ENCODE measurements at places on chromosomes 13 and 19. TPM values are rescaled to one million over a fixed set of nuclear protein-coding genes. Genes with fewer than 3 reads are reported as not detected.

GRCh38 chr19:44576843-44577565 is 36.4 kb upstream of the IGSF23 start:
- no peak for DNase-seq

- no peak for DNase-seq
Observed at GRCh38 chr13:52949742-52950141, 78.9 kb upstream of the OLFM4 start.

DNA sequence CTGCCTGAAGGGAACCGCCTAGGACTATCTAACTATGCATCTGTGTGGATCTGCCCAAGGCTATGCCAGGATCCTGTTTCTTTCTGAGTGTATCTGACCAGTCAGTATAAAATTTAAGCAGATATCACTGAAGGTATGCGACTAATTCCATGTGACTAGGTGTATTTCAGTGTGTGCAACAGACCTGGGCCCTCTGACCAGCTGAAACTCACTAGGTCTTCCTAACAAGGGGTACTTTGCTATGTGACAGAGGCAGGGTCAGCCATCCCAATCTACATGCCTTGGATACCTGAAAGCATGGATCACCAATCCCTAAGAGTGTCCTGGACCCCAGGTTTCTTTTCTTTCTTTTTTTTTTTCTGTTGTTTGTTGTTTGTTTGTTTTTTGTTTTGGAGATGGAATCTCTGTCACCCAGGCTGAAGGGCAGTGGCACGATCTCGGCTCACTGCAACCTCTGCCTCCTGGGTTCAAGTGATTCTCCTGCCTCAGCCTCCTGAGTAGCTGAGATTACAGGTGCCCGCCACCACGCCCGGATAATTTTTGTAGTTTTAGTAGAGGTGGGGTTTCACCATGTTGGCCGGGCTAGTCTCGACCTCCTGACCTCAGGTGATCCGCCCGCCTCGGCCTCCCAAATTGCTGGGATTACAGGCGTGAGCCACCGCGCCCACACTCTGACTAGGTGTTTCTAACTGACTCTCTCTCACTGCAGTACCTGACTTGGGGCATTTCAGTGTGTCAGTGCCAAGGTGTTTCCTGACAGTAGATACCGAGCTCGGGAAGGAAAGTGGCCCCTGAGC is 43.5 kb downstream of the FCGBP start:
- no peak for DNase-seq

- DNase-seq: no peak
Observed at GRCh38 chr13:110592665-110593064, 22.7 kb upstream of the NAXD start.

GRCh38 chr19:11423164-11423790 is 4.2 kb upstream of the RGL3 start:
- no peak for DNase-seq

DNA sequence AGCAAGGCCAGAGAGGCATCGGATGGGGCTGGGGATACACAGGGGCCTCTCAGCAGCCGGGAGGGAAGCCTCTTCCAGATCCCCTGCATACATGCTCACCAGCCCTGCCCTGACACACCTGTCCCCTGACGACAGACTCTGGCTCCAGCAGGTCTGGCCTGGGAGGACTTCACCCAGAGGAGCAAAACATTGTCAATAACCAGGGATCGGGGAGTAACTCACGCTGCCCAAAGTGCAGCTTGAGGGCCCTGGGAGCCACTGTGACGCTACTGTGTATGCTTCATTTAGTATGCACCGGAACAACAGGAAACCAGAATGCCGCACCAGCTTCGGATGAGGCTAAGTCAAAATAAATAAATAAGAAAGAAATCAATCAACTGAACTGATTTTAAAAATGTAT is 12.4 kb upstream of the CD22 start:
- no peak for DNase-seq

DNA sequence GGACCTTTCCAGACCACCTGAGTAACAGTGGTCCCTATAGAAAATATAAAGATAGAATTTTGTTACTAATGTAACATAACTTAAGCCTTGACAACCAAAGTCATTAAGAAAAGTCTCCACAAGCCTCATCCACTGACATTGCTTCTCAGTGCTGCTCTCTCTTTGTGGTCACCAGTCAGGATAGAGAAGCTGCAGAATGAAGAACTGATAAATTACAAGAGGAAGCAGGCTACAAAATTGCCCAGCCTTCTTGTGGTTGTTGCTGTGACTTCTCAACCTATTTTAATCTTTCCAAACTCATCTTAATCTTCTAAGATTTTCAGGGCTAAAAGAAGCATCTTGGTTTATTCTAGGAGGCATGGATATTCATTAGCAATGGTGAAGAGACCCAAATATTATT is 343.8 kb downstream of the MZT1 start:
- DNase-seq: no peak

The CFAP97D2 gene
- not detected for total RNA-seq

The LGALS14 gene
- 4.9 TPM for total RNA-seq

- DNase-seq: no peak
Observed at GRCh38 chr13:27573265-27573664, 47.1 kb downstream of the LNX2 start.

- no peak for DNase-seq
Observed at GRCh38 chr13:101262306-101262705, 154.0 kb downstream of the NALCN start.

The MISP3 gene
- total RNA-seq: 1.2 TPM

- no peak for DNase-seq
Observed at GRCh38 chr13:65275838-65276630, 1954.1 kb downstream of the PCDH9 start.

- DNase-seq: no peak
Observed at GRCh38 chr13:49841964-49842363, 49.5 kb upstream of the KPNA3 start.
